ENCODE measurements at places on chromosomes 6 and 20.

DNA sequence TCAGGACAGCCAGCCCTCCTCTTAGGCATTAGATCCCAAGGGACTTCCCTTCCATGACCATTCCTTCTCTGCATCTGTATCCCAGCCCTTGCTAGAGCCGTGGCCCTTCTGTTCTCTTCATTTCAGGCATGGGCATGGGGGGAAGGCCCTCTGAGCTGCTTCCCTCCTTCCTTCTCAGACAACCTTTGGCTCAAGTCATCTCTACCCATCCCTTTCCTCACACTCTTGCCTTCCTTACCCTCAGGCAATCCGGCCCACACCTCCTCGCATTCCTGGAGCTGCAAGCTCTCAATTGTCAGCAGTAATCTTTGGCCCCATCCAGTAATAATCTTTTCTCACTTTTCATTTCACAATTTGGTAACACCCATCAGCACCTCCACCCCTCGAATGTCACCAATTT, 426.9 kb upstream of the JARID2 start:
- no peak for DNase-seq

DNA sequence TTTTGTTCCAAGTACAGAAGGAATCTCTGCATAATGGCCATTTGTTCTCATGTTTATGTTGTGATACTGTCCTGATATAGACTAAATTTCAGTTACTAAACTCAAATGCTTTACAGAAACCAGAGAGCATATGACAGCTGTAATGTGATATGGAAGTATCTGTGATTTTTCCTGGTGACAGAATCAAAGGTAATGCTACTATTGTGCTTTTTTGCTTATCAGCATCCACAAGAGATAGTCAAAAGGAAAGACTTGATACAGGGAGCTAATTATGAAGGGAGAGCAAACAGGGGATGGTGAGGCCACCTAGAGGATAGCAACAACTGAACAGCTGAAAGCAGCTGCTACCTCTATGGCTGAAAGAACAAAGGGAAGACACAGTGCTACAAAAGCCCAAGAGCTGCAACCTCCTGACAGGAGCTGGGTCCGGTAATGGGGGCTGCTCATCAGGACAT, 181.4 kb downstream of the PHF3 start:
- no peak for DNase-seq

DNA sequence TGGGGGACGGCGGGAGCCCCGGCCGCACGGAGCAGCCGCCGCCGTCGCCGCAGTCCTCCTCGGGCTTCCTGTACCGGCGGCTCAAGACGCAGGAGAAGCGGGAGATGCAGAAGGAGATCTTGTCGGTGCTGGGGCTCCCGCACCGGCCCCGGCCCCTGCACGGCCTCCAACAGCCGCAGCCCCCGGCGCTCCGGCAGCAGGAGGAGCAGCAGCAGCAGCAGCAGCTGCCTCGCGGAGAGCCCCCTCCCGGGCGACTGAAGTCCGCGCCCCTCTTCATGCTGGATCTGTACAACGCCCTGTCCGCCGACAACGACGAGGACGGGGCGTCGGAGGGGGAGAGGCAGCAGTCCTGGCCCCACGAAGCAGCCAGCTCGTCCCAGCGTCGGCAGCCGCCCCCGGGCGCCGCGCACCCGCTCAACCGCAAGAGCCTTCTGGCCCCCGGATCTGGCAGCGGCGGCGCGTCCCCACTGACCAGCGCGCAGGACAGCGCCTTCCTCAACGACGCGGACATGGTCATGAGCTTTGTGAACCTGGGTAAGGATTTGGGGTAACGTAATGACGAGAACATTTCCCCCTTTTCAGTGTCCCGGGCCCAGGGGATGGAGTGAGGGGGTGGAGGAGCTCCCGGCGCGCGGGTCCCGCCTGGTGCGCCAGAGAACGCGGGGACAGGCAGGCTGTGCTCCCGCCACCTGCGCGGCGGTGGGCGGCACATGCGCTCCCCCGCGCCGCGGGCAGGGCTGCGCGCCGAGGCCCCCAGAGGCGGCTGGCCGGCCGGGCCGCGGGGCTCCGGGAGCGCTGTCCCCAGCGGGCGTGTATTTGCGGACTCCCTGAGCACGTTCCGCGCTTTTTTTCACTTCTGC, 1.4 kb downstream of the BMP6 start:
- no peak for DNase-seq

- no peak for DNase-seq
Observed at GRCh38 chr6:125197795-125198269, 44.3 kb downstream of the TPD52L1 start.

DNA sequence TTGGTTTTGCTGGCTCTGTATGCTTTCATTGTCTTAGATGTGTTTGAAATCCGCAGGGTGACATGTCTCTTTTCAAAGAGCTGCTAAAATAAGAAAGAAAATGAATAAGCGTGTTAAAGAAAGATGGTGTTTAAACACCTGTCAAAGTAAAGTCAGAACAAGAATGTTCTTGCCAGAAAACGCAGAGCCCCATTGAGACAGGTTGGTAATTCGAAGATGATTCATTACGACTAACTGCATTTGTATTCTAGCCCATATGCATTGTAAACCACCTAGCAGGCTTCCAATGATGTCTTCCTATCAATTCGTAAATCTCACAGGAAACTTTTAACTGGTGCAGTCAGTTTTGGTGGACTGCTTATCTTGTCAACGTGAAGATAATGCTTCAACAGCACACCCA, 16.8 kb downstream of the PHACTR2 start:
- no peak for DNase-seq

DNA sequence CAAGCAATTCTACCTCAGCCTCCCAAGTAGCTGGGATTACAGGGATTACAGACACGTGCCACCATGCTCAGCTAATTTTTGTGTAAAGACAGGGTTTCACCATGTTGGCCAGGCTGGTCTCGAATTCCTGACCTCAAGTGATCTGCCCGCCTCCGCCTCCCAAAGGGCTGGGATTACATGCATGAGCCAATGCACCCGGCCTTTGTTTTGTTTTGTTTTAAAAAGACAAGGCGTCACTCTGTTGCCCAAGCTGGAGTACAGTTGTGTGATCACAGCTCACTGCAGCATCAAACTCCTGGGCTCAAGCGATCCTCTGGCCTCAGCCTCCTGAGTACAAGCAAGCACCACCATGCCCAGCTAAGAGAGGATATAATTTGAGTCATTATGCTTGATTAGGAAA, 5.4 kb downstream of the SERINC3 start:
- no peak for DNase-seq

DNA sequence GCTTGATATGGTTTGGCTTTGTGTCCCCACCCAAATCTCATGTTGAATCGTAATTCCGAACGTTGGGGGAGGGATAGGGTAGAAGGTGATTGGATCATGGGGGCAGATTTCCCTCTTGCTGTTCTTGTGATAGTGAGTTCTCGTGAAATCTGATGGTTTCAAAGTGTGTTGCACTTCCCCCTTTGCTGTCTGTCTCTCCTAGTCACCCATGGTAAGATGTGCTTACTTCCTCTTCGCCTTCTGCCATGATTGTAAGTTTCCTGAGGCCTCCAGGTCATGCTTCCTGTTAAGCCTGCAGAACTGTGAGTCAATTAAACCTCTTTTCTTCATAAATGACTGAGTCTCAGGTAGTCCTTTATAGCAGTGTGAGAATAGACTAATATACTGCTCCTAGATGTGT, 19.9 kb downstream of the PFDN4 start:
- no peak for DNase-seq

GRCh38 chr6:45420083-45420908, 42.6 kb upstream of the SUPT3H start:
- peak; percentile 82 for DNase-seq

GRCh38 chr6:48057601-48058000, 53.4 kb downstream of the PTCHD4 start:
- no peak for DNase-seq

DNA sequence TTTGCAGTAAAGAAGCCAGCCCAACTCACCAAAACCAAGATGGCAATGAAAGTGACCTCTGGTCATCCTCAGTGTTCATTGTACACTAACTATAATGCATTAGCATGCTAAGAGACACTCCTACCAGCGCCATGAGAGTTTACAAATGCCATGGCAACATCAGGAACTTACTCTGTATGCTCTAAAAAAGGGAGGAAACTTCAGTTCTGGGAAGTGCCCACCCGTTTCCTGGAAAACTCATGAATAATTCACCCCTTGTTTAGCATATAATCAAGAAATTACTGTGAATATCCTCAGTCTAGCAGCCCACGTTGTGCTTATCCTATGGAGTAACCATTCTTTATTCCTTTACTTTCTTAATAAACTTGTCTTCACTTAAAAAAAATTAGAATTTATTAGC, 19.4 kb upstream of the TRERF1 start:
- DNase-seq, result no peak

GRCh38 chr20:46900086-46900485, 5.4 kb downstream of the EYA2 start:
- no peak for DNase-seq

- no peak for DNase-seq
Observed at GRCh38 chr6:156087487-156087886, 631.8 kb upstream of the NOX3 start.

DNA sequence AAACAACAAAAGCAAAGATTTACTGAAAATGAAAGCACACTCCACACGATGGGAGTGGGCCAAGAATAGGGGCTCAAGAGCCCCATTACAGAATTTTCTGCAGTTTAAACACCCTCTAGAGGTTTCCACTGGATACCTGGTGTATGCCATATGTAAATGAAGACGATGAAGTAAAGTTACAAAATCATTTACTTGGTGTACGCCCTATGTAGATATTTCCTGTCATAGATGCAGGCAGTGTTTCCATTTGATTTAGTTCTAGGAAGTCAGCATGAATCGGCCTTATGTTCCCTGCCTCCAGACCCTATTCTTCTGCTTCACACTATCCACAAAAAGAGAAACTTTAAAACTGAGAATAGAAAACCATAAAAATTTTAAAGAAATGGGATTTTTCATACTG, 404.4 kb upstream of the GJE1 start:
- DNase-seq, result no peak

DNA sequence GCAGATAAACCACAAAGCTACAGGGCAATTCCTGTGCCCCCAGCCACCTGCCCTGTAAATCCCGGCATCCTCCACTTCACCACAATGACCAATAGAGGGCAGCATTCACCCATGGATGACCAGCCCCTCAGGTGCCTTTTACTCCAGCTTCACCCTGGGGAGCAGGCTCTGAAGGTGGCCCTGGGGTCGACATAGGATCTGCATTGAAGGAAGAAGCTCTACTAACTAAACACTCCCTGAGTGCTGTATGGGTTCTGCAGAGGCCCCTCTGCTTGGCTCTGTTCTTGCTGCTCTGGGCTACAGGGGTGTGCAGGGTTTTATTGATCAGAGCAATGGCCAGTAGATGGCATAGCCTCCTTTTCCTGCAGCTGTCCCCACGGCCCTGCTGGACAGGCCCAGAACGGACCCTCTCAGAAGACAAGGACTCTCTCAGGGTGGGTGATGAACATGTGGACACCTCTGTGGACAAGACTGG, 20.3 kb downstream of the CST4 start:
- DNase-seq, result peak; percentile 35

GRCh38 chr6:39309942-39310531, 4.2 kb downstream of the KCNK17 start:
- DNase-seq, result no peak

GRCh38 chr6:105785066-105785811, 300.9 kb upstream of the PRDM1 start:
- DNase-seq, result no peak

DNA sequence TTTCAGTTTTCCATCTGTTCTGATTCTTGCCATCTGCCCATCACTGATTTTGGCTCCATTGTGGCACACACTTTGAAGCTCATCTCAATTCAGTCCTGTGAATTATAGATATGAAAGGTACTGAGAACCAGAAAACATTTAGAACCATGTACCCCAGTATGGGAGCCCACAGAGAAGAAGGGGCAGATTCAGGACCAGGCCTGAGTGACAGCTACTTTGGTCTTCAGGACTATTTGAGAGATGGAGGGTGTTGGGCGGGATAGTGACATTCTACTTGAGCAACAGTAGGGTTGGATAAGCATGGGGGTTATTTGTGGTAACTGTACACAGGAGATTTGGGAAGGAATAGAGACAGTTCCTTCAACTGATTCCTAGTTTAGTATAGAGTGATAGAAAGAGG, 259.2 kb upstream of the MANEA start:
- no peak for DNase-seq

GRCh38 chr20:47533518-47534062, 31.9 kb downstream of the NCOA3 start:
- DNase-seq, result no peak

DNA sequence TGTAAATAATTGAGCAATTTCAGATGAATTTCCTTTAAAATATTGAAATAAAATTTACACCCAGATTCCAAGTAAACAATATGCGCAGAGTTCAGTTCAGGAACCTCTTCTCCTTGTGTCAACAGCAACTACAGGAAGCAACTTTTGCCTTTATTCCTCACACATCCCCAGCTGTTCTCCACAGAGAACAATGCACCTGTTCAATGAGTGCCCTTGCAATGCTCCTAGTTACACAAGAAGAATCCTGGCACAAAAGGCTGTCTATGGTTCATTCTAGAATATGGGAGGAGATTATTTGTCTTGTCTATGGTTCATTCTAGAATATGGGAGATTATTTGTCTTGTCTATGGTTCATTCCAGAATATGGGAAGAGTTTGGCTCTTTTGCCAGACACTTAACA, 454.9 kb downstream of the BTBD3 start:
- DNase-seq, result no peak

- no peak for DNase-seq
Observed at GRCh38 chr6:107757910-107758309, 66.2 kb downstream of the SCML4 start.

- no peak for DNase-seq
Observed at GRCh38 chr6:162962093-162962492, 234.3 kb downstream of the PACRG start.

DNA sequence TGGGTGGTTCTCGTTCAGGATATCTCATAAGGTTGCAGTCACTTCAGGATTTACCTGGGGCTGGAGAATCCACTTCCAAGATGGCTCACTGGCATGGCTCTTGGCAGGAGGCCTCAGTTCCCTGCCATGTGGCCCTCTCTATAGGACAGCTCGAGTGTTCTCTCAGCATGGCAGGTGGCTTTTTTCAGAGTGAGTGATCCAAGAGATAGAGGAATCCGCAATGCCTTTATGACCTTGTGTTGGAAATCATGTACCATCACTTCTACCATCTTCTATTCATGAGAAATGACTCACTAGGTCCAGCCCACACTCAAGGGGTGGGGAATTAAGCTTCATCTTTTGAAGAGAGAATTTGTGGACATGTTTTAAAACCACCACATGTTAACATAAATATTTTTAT, 37.8 kb downstream of the PPP1R16B start:
- DNase-seq, result no peak

DNA sequence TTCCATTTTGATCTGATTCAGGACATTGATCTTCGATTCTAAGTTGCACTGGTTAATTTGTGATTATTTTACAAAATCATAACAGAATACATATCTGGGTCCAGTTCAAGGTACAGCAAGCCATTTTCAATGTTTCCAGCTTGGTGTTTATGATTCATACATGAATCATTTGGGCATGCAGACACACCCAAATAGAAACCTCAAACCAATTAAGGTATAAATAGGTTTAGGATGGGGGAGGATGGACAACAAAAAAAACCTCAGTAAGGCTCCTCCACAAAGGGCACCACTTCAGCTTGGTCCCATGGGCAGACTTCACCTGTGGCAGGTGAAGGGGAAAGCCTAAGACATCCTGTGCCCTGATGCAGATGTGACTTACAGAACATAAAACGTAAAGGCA, 192.7 kb downstream of the KHDC1L start:
- no peak for DNase-seq

GRCh38 chr6:155372256-155372655, 58.0 kb upstream of the TFB1M start:
- no peak for DNase-seq

All from NCI-H526 treated with DMSO at 0.1 percent for 48 hours (cell line).